ENCODE measurements at places on chromosomes 7 and 10.

DNA sequence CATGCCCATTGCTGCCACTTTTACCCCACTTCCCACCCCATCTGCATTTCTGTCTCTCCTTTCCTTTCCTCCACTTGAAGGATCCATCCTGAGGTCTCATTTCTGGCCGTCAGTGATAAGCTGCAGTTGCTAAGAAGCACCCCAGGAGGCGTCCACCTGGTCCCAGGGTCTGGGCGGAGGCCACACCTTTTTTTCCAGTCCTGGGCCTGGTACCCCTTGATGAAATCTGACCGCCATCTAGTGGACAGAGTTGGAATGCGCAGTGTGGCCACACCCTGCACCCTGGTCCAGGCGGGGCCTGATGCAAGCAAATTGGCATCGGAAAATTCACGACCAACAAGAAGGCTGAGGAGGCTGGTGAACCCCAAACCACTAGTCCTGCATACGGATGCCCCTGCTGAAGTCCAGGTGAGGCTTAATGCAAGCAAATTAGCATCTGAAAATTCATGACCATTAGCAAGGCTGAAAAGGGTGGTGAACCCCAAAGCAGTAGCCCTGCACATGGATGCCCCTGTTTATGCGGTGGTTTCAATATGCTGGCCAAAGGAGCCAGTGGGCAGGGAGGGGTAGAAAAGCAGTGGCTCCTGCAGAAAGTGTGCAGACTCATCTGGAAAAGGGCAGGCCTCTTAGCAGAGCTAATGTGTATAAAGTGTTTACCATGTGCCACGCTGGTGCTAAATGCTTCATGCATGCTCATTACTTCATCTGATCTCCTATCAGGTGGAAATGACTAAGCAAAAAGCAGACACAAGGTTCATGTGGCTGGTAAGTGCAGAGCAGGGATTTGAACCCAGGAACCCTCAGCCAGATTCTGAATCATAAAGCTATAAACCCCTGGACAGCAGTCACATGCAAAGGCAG lies 43.2 kb downstream of the GPAM start:
- DNase-seq = peak; percentile 50

GRCh38 chr10:118251791-118252190 lies 90.3 kb downstream of the FAM204A start:
- DNase-seq = no peak

DNA sequence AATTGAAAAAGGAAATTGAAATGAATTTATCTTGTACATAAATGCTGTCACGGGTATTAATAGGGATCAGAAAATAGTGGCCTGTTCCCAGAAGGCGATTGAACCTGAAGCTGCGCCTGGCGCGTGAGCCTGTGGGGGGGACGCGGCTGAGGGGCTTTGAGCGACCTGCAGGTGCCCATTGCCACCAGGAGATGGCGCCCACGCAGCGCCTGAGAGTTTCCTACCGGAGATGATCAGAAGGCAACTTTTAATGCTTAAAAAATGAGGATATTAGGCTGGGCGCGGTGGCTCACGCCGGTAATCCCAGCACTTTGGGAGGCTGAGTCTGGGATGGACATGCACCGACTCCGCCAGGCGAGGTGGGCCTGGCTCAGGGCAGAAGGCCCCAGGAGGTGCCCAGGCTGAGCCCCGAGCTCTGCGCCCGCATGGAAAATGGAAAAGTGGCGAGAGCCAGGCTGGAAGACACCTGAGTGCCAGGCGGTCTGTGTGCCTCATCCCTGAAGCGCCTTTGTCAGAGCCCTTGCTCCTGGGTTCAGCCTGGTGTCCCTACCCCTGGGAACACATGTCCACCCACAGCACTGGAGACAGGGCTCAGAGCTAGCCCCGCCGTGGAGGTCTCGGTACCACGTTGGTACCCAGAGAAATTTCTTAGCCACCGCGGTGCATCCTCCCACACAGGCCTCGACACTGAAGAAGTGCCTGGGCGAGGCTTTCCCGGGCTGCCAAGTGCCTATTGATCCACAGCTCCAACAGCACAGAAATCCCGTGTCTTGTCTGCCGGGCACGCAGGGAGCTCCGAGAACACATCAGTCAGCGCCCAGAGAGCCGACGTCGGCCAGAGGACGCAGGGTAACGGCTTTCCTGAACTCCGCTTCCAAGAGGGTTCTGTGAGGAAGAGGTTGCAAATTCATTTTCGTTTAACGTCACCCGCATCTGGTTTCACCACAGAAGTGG lies 117.4 kb downstream of the INPP5A start:
- peak; percentile 32 for DNase-seq

GRCh38 chr10:110364531-110364937 lies 59.8 kb upstream of the SMNDC1 start:
- DNase-seq = no peak

DNA sequence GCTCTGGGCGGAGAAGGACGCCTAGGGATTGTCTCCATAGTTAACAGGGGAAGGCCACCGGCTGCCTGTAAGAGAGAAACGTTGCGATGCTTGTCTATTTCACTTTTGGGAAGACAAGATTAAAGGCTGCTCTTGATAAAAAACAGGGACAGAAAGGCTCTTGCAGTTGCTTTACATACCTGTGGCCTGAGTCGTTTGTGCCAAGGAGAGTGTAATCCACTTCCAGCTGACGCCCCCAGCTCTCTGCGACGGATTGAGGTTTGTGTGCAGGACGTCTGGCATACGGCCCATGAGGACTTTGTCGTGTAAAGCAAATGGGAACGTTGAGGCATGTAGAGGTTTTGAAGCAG lies 1.1 kb downstream of the MAP3K8 start:
- DNase-seq = no peak

DNA sequence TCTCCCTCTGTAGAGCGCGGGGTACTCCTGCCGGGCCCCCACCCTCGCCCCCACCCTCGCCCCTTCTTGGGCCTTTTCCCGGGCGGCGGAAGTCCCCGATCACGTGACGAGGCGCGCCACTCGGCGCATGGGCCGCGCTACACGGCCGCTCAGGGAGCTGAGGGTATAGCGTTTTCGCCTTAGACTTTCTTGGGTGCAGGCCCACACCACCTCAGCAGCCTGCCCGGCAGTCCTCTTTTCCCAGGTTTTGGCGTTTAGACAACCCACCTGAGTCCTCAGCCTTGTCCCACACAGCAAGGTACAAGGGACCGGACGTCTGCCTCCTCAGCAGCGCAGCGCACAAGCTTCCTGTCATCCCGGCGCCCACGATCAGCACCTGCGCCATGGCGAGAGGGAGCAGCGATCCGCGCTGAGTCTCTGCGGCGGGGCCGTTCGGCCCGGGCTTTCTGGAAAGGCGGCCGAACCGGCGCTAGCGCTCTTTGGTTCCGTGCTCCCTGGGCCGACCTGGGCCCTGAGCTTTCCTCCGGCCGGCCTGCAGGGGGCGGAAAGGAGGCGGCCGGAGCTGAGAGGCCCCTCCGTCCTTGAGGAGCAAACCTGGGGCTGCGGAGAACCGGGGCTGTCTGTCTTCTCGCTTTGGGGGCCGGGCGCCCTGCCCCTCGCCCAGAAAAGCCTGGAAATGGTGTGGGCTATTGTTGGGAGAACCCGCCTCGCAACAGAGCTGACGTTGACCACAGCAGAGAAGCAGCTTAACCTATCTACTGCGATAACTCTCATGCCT lies at the start of gene RNLS:
Gene RNLS, minus strand, starts transcription at position 513 of the 778 bp plus-strand sequence.
- peak; percentile 41 for DNase-seq

DNA sequence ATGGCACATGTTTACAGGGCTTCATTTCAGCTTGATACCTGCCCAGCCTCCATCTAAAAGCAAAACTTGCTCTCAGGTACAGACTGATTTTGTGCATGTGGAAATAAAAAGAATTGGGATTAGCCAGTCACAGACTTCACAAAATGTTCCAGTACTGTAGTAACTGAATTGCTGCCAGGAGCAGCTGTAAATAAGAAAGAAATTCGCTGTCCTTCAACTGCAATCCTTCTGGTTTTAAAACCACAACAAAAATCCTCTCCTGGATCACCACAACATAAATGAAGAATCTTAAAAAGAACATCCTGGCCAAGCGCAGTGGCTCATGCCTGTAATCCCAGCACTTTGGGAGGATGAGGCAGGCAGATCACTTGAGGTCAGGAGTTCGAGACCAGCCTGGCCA lies 3.9 kb upstream of the MIOS start:
- no peak for DNase-seq

- peak; percentile 53 for DNase-seq
These were observed at the start of gene MDFIC for GRCh38 chr7:114922026-114922651. Gene MDFIC (plus strand): TSS chr7:114922094. CDS start chr7:114923034, 940 bp downstream.

- no peak for DNase-seq
These were observed 426.5 kb upstream of the NFE2L3 start for GRCh38 chr7:25725451-25725850.

DNA sequence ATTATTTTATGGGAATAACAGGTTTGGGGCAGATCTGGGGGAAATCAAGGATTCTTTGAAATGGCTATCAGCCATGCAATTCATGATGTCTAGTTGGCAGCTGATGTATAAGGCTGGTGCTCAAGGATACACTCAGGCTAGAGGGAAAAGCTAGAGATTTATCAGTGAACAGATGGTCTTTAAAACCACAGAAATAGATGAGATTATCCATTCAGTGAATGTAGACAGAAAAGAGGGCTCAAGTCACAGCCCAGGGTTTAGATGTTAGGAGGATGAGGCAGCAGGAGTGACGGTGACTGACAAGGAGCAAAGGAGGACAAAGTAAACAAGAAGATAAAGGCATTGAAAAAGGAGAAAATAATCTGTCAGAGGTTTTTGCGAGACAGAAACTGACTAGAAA lies 238.7 kb downstream of the CDK14 start:
- DNase-seq = no peak

GRCh38 chr7:37379546-37380277 lies 69.0 kb downstream of the ELMO1 start:
- DNase-seq = no peak

- no peak for DNase-seq
These were observed 169.5 kb upstream of the CHRM2 start for GRCh38 chr7:136698977-136699376.

GRCh38 chr7:138465046-138465445 lies 5.0 kb downstream of the TRIM24 start:
- DNase-seq = no peak

GRCh38 chr10:100509241-100509840 lies 10.3 kb downstream of the SEC31B start:
- DNase-seq = peak; percentile 47

DNA sequence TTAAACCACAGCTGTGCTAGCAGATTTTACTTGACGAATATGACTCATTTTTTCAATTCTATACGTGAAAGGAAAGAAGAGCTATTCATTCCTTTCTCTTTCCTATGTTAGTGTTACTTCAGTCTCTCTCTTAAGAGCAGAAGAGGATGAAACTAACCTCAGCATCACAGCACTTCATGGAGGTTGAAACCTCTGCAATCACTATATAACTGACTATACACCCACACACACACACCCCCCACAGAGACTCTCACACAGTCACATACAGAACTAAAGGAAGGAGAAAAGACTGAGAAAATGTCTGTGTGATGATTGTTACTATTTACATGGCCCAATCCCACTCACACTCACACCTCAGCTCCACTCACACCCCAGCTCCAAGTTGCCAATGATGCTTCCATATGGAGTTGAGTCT lies 104.2 kb downstream of the KIF20B start:
- DNase-seq = peak; percentile 57

GRCh38 chr10:70656489-70656888 lies 15.8 kb upstream of the ADAMTS14 start:
- peak; percentile 74 for DNase-seq

- no peak for DNase-seq
These were observed 146.6 kb downstream of the RAPGEF5 start for GRCh38 chr7:22210355-22210754.

DNA sequence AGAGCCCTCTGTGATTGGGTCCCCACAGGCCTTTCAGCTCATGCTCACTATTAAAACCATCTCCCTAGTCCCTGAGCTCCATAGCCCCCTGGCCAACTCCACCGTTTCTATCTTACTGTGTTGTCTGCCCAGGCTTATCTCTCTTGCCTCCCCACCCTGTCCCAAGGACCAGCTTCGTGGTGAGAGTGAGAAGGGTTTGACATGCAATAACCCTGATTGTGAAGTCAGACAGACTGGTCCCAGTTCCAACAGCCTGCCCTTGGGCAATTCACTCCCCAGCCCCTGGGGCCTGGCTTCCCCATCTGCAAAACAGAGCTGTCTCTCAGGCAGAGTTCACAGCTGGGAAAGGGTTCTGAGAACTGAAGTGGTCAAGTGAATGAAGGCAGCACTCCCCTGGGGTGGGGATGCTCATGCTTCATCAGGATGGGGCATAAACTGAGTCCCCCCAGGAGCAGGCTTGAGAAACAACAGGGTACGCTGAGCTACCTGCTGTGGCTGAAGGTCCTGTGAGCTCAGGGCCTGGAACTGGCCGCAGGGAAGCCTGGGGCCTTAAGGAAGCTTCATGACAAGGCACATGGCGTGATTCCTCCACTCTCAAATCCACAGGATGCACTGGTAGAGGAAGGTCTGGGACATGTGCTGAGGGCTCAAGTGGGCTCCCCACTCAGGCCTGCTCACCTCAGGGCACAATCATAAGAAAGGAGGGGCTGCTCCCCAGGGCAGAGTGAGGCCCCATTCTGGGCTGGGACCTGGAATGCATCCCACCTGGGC lies 1.8 kb upstream of the PPIF start:
- DNase-seq = no peak

DNA sequence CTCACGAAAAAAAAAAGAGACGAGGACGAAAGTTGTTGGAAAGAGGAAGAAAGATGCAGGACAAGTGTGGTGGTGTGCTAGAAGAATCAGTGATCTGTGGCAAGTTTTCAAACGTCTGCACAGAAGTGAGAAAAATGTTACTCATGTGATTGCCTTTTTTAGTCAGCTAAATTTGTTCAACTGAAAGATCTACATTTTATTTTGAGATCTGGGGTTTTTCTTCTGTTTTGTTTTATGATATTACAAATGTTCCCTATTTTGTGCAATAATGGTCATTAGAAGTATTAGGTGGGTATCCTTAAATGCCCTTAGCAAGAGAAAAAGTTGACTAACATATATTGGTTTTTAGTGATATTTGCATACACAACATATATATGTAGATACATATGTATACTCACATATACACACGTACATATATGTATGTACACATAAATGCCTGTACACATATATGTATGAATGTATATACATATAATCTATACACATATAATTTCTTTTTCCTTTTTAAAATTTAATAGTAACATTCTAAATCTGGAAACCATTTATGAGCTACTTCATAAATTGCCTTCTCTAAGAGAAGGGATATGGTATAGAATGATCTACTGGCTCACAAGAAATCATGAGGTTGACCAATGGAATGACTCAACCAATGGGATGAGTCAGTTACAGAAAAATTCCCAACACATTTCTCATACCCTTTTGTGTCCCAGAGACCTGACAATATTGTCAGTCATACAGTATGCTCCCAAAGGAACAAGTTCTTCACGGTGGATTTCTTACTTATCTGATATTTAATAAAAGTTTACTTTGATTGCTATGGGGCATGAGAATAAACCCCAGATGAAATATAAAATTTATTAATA lies 38.4 kb downstream of the SLC39A12 start:
- no peak for DNase-seq

Data from stimulated activated CD8-positive, alpha-beta memory T cell treated with anti-CD3 and anti-CD28 coated beads, Interleukin-15, amount 100 ng/mL, for 48 hours (primary cell).